ENCODE measurements at places on chromosomes 11 and 22.

- DNase-seq = no peak
Observed at GRCh38 chr11:38038777-38039176, 1440.7 kb upstream of the RAG2 start.

- DNase-seq = no peak
Observed at GRCh38 chr11:118338637-118339061, 3.9 kb downstream of the CD3D start.

DNA sequence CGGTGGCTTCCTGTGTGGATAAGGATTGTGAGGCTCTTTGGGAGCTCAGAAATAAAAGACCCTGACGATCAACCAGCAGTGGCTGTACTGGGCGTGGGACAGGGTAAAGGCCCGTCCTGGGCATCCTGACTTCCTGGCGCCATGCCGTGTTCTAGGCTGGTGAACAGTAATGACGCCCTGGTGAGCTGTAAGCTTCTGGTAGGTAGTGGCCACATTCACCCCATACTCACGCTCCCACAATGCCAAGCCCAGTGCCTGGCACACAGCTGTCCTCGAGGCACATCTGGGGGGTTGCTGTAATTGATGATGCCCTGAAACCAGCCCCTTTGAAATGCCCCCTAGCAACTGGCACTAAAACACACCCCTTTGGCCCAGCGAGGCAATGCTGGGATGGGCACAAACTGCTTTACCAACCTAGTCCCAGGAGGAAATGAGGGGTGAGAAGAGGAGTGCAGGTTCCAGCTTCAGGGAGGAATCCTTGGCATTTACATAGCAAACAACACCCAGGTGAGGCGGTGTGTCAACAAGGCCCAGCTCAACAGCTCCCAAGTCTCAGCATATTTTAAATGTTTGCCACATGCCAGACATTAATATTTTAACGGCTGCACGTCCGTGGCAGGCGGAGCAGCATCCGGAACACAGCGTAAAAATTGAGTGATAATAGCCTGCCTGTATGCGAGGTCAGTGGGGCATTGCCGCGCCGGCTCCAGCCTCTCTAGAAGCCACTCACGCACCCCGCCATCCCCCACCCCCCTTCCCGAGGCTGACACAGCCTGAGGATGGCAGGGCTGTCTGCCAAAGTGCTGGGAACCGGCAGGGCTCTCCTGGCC lies 79.3 kb downstream of the DSCAML1 start:
- DNase-seq = no peak

- DNase-seq = no peak
Observed at GRCh38 chr11:17375547-17375946, 12.9 kb downstream of the KCNJ11 start.

- DNase-seq = no peak
Observed at GRCh38 chr11:12131943-12132789, 21.8 kb downstream of the MICAL2 start.

GRCh38 chr11:10490398-10491241 lies 35.6 kb downstream of the AMPD3 start:
- peak; percentile 97 for DNase-seq

GRCh38 chr22:30305906-30306626 lies 16.8 kb upstream of the CASTOR1 start:
- DNase-seq = no peak

- DNase-seq = peak; percentile 44
Observed at GRCh38 chr11:91248199-91248807, 976.3 kb upstream of the FAT3 start.

- DNase-seq = no peak
Observed at GRCh38 chr11:112693781-112694180, 267.4 kb upstream of the NCAM1 start.

DNA sequence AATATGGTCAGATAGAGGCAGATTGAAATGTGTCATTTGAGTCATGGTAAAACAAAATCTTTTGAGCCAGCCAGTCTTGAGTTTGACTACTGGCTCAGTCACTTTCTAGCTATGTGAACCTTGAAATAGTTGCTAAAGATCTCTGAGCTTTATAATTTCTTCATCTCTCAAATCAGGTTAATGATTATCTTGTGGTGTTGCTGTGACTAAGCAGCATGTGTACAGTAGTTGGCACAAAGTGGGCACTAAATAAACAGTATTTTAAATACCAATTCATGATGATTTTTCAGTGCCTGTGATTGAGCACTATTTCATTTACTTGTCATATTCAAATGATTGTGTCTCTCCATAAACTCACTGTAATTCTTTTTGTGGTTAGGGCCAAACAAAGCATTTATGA lies 70.8 kb downstream of the RAB38 start:
- DNase-seq = no peak

DNA sequence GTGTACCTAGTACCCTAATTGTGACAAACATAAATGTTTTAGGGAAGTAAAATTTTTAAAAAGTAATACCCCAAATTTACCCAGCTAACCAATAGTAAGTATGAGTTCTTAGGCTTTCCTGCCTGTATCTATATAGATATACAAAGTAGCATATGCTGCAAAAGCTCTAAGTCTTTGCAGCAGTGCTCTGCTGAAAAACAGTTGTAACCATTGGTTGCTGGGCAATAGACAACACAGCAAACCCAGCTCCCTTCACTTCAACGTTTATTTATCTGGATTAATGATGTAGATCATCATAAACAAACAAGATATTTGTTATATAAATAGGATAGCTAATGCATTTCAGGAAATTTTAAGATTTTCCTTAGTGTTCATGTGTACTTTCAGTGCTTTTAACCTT lies 82.7 kb downstream of the PAX6 start:
- no peak for DNase-seq

GRCh38 chr22:30841273-30841672 lies 127.3 kb downstream of the MORC2 start:
- no peak for DNase-seq

- DNase-seq = no peak
Observed at GRCh38 chr11:47905358-47906059, 57.4 kb upstream of the NUP160 start.

GRCh38 chr11:120079750-120080610 lies 57.9 kb downstream of the TRIM29 start:
- DNase-seq = peak; percentile 22

GRCh38 chr11:94678236-94678635 lies 89.9 kb upstream of the AMOTL1 start:
- DNase-seq = no peak

GRCh38 chr11:113204280-113204679 lies 110.1 kb upstream of the TTC12 start:
- no peak for DNase-seq

DNA sequence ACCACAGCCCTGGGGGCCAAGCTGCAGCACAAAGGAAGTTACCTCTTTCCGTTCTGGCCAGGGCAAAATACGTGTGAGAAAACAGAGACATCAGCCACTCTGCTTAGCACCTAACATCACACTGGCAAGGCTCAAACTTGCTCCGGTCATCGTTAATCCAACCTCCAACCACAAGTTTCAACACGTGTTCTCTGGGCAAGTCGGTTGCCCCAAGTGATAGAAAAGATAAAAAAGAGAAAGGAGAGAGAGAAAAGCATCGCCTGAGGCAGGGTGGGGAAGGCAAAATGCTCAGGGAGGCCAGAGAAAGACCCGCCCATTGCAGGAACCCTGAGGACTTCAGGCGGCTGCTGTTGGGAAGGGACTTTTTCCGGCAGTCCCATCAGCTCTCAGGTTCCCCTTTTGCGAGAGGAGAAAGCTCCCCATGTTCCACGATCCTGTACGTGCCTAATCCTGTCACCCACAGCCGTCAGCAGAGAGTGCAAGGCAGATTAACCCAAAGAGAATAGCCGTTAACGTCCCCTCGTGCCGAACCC lies 18.5 kb upstream of the B4GALNT4 start:
- DNase-seq = no peak

DNA sequence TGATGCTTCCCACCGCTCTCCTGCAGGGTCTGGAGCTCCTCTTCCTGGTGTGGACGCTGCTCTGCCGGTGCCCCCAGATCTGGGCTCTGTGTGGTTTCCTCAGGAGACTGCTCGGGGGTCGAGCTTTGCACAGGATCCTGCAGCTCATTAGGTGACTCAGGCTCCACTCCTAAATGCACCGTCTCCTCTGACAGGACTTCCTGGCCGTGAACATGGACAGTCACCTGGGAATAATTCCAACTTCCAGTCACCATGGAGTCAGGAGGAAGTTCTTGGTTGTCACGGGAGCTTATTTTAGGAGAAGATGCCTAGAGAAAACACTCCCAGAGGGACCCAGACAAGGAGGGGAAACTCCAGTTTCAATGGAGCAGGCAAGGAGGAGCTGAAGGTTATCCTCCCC lies 11.9 kb downstream of the ZNF202 start:
- no peak for DNase-seq

GRCh38 chr11:94117871-94118270 lies 10.8 kb upstream of the PANX1 start:
- DNase-seq = no peak

GRCh38 chr22:50482107-50483074 lies 1.0 kb downstream of the ADM2 start:
- DNase-seq = no peak

GRCh38 chr11:70109006-70109405 lies 30.9 kb downstream of the ANO1 start:
- DNase-seq = no peak

DNA sequence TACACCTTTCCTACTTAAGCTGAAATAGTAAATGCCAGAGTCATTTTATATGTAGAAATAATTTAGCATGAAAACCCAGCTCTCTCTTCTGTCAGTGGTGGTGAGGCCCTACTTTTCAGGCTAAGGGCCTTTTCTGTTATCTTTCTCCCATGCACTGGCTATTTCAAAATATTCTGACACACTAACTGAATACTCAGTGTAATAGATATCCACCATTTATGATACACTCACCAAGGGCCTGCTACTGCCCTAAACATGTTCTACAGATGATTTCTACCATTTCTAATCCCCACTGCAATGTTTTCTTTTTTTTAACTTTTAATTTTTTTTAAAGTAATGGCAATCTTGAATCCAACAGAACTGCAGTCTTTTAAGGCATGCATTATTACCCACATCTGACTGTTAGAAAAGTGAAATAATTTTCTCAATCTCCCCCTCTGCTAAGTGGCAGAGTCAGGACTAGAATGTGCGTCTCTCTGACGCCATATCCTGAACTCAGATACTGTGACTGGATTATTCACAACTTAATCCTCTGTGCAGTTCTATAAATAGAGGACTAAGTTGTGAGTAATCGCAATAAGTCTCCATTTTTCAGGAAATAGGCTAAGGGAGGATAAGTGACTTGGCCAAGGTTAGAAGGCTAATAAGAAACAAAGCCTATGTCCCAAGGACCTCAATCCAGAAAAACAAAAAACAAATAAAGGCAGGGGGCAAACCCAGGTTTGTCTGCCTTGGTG lies 44.0 kb downstream of the GRAMD1B start:
- DNase-seq = peak; percentile 91

DNA sequence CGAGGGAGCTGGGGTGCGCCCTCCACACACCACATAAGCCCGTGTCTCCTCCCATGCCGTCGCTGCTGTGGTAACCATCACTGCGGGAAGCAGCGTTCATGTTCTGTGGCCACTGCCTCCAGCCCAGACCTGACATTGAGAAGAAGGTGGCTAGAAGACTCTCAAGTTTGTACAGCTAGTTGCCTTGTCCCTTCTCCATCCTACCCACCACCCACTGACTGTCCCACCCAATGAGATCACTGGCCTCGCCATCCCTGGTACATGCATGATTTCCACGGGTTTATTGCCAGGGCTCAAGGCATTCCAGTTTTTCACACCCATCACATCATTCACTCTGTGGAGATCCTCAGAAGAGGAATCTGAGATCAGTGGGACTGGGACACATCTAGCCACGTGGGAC lies 33.0 kb downstream of the AHNAK start:
- DNase-seq = no peak

DNA sequence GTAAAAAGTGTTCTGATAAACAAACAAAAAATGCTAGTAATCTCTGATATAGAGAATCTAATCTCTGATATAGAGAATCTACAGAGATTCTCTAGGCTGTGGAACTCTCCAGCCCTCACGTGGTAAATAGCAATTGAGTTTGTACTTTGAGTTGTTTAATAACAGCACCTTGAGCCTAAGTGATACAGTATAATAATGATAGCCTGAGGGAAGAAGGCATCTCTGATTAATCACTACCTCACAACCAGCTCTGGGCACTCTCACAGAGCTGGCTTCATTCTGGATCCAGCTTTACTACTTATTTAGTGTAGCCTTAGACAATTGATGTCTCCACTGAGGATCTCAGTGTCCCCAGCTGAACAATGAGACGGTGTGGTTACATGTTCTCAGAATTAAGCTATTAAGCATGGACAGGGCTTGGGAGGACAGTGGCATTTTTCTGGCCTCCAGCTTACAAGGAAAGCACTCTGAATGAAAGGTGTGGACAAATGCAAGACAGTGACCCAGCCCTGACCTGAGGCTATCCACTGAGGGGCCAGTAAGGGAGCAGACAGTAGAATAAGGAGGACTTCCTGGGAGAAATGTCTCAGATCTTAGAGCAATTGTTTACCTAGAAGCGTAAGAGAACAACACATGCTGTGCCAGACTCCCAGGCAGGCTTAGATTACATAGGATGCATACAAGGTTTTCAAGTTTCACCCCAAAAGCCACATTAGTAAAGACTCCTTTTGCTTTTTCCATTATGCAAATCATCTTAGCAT lies 88.7 kb upstream of the DRD2 start:
- no peak for DNase-seq

GRCh38 chr11:123302751-123303195 lies 107.7 kb upstream of the CLMP start:
- DNase-seq = peak; percentile 2

DNA sequence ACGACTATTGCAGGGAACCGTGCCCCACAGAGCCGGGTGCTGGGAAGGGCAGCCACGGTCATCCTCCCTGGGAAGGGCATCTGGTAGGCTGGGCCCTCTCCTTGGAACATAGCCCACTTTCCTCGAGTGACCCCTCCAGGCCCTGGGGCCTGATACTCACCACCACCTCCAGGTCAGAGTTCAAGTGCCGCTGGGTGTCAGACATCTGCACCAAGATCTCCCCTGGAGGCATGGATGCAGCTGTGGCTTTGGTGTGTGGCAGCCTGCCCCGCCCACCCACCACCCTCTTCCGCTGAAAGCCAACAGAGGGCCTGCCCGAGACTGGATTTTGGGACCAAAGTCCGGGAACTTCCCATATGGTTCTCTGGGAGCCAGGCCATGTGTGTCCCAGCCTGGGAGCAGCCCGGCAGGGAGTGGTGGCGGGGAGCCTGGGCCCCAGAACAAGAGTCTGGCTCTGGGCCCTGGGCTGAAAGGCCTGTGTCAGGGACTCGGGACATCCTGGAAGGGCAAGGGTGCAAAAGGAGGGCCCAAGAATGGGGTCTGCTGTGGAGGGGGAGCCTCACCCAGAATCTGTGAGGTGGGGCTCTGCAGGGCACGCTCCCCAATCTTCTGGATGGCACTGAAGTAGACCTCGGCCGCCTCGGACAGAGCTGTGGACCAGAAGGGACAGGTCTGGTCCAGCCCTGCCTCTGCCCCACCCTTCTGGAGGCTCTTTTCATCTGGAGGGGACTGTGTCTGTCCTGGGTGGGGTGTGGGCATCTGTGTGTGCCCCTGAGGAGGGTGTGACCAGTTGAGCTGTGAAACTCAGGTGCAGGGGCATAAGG lies 2.6 kb downstream of the BAIAP2L2 start:
- no peak for DNase-seq

- no peak for DNase-seq
Observed at GRCh38 chr11:123450623-123451022, 20.6 kb downstream of the GRAMD1B start.

All from RKO (cell line).